ENCODE measurements at places on chromosomes 16 and 17.

GRCh38 chr16:60744198-60744597, 1292.0 kb downstream of the CDH8 start:
- DNase-seq = no peak

DNA sequence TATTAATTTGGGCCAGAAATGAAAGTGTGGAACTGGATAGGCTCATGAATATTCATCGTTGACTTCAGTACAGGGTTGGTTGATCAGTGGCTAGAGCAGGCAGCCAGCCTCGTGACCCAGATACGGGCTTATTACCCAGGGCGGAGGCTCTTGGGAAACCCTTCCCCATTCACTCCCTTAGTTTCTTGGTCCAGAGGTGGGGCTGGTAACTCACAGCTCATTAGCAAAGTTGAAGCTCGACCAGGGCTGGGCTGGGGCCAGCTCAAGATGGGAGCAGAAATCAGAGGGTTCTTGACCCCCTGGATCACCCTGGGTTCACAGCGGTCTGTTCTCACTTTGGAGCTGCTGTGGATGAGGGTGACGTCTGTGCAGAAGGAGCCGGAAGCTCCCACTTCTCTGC, 44.6 kb upstream of the GSE1 start:
- no peak for DNase-seq

- no peak for DNase-seq
Measured at GRCh38 chr16:5215901-5216300, 118.3 kb upstream of the EEF2KMT start.

DNA sequence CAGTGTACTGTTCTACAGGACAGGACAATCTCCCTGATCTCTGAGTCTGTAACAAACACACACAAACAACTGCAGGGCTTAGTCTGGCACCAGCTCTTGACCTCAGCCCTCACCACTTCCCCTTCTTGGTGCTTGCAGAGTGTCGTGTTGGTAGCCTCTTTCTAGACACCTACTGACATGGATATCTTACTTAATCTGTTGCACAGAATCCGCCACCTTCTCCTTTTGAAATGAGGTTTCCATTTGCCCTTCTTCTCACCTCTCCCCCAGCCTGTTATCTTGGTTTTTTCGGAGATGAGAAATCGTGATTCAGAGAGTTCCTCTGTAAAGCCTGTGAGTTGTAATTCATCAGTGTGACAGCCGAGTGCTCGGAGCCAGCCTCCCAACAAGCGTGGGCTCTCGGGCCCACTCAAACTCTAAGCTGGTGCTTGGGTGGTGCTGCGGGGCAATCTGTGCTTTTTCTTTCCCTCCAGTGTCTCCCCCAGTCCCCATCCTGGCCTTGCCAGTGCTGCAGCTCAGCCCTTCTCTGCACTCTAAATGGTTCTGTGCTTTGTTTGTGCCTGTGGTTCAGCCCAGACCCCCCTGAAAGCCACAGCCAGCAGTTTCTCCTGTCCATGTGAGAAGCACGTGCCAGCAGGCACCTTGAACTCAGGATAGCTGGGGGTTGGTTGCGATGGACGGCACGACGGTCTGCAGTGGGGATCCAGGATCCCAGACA, 28.1 kb downstream of the KIAA0513 start:
- DNase-seq = peak; percentile 36

- DNase-seq = peak; percentile 64
Measured at GRCh38 chr16:3023415-3023668, 400 bp downstream of the HCFC1R1 start.

DNA sequence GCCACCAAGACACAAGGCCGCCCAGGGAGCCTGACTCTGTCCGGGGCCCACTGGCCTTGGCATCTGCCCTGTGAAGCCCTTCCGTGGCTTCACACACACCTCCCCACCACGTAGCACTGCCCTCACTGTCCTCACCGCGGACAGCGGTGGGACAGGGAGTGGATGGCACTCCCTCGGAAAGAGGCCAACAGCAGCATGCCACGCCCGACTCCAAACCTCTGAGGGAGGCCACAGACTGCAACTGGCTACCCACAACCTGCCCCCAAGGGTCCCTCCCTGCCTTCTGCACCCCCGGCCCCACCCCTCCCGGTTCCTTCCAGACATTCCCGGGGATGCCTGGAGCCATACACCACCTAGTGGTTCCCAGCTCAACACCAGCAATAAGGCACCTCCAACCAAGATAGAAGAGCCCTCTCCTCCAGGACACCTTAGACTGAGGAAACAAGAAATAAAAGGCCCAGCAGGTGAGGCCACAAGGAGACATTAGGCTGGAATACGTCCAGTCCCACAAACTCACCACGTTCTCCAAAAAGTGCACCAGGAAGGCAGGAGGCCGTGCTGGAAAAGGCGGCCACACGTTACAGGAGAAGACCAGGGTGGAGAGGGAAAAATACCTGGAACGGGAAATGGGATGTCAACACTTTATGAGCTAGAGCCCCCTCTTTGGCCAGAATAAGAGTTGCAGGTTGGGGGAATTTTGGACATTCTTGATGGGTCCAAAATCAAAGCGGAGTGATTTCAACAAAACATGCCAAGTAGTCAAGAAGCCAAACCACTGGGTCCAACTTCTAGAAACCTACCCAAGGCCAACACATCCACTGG, 310.0 kb downstream of the SOX9 start:
- DNase-seq = no peak

GRCh38 chr17:6786618-6787017, 10.6 kb downstream of the FBXO39 start:
- peak; percentile 77 for DNase-seq

- DNase-seq = no peak
Measured at GRCh38 chr17:76531486-76532038, 5.9 kb downstream of the CYGB start.

DNA sequence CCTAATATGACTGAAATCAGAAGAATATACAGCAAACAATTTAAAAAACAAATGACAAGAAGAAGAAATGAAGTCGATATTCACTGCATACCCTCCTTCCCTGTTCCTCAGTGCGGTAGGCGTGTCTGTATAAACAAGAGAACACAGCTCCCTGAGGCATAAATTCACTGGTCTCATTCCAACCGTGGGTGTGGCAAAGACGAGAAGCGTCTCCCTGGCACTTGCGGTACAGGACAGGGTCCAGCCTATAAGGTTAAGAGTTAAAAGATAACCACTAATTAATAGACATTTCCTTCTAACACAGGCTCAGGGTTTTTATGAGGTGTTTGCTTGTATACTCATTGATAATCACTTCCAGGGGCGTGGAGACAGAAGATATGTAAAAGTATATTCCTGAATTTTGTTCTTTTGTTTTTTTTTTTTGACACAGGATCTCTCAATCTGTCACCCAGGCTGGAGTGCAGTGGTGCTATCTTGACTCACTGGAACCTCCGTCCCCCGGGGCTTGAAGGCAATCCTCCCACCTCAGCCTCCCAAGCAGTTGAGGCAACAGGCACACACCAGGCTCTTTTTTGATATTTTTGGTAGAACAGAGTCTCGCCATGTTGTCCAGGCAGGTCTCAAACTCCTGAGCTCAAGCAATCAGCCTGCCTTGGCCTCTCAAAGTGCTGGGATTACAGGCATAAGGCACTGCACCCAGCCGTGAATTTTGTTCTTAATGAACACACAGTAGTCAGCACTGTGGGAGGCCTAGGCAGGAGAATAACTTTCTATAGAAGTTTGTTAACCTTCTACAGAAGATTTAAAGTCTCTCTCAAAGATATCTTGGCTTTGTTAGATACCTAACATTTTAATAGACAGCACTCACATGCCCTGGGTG, 59.1 kb upstream of the CLEC18B start:
- peak; percentile 65 for DNase-seq

DNA sequence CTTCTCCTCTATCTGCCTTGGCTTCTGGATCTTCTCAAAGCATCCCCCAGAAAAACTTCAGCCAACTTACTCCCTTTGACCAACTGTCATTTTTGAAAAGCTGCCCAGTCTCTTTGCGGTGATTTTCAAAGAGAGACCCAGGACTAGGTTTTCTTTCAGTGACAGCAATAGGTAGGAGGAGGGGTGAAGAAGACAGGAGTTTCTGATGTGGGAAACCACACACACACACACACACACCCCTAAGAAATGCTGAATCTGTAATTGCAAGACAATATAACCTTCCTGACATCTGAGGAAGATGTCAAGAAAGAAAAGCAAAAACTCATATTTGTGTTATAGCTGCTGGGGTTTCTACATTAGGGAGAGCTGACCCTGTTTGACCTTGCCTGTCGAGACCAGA, 5.2 kb downstream of the FAM20A start:
- DNase-seq = no peak

DNA sequence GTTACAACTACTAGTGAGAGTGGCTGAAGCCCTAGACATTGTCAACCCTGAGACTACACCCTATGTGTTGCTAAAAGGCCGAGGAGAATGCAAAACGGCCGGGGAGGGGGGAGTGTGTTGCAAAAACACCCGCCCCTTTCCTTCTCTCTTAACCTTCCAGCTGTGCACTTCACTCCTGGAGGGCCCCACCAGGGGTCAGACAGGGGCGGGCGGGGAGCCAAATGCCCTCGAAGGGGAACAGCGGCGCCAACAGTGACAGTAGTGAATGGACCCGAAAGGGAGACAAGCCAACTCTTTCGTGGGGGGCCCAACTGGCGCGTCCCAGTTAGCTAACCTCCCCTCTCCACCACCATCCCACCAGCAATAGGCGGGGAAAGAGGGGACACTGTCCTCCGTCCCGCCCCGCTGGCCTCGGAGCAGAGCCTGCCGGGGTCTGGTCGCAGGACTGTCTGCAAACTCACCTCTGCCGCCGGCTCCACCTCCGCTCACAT, 352 bp downstream of the MARF1 start:
- peak; percentile 43 for DNase-seq

DNA sequence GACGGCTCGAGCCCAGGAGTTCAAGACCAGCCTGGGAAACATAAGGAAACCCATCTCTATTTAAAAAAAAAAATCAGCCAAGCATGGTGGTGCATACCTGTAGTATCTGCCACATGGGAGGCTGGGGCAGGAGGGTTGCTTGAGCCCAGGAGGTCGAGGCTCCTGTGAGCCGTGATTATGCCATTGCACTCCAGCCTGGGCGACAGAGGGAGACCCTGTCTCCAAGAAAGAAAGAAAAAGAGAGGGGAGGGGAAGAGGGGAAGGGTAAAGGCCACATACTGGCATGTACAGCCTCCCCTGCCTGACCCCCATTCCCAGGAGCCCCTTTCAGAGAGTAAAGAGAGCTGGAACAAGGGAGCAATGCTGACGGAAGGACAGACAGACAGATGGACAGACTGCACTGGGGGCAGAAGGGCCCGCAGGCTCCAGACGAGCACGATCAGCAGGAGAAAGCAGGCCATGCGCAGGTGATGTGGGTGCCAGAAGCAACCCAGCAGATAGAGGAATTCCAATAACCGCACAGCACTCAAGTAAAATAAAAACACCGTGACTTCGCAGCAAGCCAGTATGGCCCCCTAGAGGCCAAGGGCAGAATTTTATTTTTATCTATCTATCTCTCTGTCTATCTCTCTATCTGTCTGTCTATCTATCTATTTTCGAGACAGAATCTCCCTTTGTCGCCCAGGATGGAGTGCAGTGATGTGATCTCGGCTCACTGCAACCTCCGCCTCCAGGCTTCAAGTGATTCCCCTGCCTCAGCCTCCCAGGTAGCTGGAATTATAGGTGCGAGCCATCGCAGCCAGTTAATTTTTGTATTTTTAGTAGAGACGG, 27.1 kb upstream of the SNN start:
- peak; percentile 76 for DNase-seq

- DNase-seq = peak; percentile 33
Measured at GRCh38 chr16:14354561-14355351, 275.3 kb downstream of the PARN start.

GRCh38 chr17:49986396-49987289, 8.4 kb downstream of the DLX3 start:
- DNase-seq = no peak

- no peak for DNase-seq
Measured at GRCh38 chr16:85445064-85445778, 167.9 kb upstream of the GSE1 start.

DNA sequence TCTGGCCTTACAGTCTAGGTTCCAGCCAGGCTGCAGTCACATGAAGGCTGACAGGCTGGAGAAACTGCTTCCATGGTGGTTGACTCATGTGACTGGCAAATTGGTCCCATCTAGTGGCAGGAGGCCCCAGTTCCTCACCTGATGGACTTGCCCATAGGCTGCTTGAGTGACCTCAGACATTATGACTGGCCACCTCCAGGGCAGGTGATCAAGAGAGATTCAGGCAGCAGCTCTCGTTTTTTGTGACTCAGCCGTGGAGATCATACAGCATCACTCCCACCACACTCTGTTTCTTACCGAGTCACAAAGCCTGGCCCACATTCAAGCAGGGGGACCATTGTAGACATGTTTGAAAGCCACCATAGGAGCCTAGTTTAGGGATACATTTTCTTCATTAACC, 34.5 kb downstream of the SIAH1 start:
- no peak for DNase-seq

- DNase-seq = peak; percentile 21
Measured at GRCh38 chr17:33266116-33266515, 27.0 kb downstream of the ASIC2 start.

DNA sequence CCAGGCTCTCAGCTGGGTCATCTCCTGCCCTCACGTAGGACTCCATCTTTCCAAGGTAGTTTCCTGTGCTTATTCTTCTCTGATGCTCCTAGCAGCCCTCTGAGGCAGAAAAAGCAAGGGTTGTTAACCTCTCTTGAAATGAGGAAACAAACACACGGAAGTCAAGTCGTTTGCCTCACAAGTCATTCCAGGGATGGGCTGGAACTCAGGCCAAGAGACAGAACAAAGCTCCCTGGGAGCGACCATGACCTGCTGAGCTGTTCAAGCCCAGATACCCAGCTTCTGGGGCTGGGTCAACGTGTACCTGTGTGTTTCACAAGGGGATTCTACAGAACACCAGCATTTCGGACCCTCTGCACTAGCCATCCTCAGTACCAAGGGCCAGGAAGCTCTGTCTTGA, 28.1 kb downstream of the SRL start:
- no peak for DNase-seq

GRCh38 chr16:67661101-67661761, 471 bp downstream of the PARD6A start:
- no peak for DNase-seq

DNA sequence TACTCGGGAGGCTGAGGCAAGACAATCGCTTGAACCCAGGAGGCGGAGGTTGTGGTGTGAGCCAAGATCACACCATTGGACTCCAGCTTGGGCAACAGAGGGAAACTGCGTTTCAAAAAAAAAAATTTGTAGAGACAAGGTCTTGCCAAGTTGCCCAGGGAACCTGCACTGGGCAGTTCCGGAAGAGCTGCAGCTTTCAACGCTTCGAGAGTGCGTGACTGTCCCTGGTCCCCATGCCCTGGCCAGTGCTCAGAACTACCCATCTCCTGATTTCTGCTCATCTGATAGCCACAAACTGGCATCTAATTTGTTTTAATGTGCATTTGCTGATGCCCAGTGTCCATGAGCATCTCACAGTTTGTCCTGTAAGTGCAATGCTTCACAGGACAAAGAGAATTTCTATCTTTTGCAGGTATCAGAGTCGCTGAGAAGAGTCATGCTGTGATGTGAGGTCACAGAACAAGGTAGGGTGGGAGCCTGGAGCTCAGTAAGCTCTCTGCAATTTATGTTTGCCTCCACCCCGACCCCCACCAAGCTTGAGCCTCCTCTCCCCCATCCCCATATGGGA, 3.9 kb downstream of the ACTG1 start:
- DNase-seq = no peak

Measured in AG08395 (cell line).